ENCODE measurements at places on chromosomes 12 and 14. TPM values are rescaled to one million over a fixed set of nuclear protein-coding genes. Genes with fewer than 3 reads are reported as not detected.

The PSME1 gene
- total RNA-seq: 156 TPM

The LRTM2 gene
- not detected for total RNA-seq

The RNASE4 gene
- 0.61 TPM for total RNA-seq

The CD163L1 gene
- total RNA-seq: 1.1 TPM

The GDF3 gene
- not detected for total RNA-seq

The CALCOCO1 gene
- 43.5 TPM for total RNA-seq

The KRT73 gene
- not detected for total RNA-seq

The IFI27 gene
- total RNA-seq: not detected

The NFE2 gene
- 2.5 TPM for total RNA-seq

The TOMM20L gene
- not detected for total RNA-seq

The MRPL52 gene
- total RNA-seq: 95.0 TPM

The RTN1 gene
- total RNA-seq: 0.34 TPM

The C12orf42 gene
- total RNA-seq: not detected

The KRT6C gene
- total RNA-seq: not detected

The PPP1R36 gene
- not detected for total RNA-seq

The ACSM4 gene
- not detected for total RNA-seq

The ARHGAP9 gene
- total RNA-seq: 2.2 TPM

The C12orf54 gene
- not detected for total RNA-seq

The SPATA7 gene
- total RNA-seq: 3.3 TPM

The GCH1 gene
- total RNA-seq: 3.0 TPM

The PZP gene
- not detected for total RNA-seq

The P2RX4 gene
- 5.0 TPM for total RNA-seq
